ENCODE measurements at places on chromosomes 6 and 20.

GRCh38 chr6:34986845-34987246 is 97.8 kb downstream of the ANKS1A start:
- peak; percentile 38 for DNase-seq

DNA sequence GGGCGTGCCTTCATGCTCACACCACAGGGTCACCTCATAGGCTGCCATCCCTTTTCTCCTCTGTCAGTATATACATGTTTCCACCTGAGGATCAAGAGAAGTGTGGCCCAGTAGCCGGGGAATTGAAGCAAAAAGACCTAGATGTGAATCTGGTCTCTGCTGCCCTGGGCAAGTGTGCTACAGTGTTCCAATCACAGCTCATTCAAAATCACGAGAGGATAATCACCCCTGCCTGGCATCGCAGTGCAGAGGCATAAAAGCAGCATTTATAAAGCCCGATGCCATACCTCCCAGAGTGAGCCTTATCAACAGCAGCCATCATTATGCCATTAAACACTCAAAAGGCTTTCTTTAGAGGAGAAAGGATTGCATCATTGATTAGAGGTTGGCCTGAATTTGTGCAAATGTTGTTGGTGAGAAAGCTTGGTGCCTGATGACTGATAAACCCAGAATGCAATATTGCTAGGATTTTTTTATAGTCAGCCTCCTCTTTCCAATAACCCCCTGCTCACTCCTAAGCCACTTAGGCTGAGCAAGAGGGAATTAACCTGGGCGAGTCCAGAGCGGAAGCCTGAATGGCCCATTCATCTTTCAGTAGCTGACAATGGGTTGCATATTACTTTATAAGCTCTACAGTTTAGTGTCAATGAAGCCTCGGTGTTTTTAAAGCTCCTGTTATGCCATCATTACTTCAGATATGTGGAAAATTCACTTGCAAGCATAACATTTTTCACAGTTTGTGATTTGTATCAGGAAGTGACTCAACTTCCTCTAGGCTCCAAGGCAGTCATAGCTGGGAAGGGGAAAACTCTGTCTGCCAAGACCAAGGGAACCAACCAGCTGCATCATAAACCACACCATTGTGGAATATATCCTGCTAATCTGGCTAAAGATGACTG is 92.5 kb upstream of the NXT1 start:
- DNase-seq: peak; percentile 45

DNA sequence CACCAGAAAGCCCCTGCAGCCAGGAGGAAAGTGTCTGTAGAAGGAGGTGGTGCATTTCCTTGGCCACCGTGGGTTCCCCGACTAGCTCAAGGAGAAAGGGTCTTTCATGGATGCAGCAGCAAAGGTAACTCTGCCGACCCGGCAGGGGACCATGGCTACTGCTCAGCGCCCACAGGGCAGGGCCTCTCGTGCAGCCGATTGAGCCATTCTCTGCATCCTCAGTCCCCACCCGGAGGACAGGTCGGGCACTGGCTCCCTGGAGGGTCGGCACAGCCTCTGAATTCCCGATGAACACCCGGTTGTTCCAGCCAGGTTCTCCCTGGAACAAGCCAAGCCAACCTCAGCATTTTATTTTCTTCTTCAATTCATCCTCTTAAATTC is 24.1 kb upstream of the FOXC1 start:
- DNase-seq: no peak

- no peak for DNase-seq
Measured at GRCh38 chr6:67629258-67629657, 1005.8 kb upstream of the ADGRB3 start.

DNA sequence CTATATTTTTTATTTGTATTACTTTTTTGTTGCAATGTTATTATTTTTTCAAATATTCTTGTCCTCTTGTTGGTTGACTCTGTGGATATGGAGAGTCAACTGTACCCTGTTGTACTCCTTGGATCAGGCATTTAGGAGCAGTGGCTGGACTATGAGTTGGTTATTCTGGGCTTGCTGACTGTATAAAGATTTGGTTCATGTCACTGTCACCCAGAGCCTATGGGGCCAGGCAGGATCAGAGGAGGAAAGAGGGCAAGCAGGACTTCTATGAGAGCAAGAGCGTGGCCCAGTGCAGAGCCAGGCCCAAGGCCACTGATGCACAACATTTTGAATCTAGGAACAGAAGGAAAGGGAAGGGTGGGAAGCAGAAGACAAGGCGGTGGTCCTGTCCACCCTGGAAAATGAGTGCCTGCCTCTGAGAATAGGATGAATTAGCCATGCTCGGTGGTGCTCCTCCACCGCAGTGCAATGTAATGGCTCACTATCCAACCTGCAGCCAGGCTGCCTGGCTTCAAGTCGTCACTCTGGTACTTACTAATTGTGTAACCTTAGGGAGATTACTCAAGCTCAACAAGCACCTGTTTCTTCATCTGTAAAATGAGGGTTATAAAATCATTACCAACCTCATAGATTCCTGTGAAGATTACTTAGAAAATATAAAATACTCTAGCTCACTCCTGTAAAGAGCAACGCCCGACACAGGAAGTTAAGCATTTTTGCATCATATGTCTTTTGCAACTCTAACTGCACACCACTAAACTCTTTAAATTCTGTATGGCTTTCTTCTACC is 192.1 kb downstream of the KCNQ5 start:
- DNase-seq: no peak

GRCh38 chr6:121652223-121652622 is 216.8 kb downstream of the GJA1 start:
- no peak for DNase-seq

DNA sequence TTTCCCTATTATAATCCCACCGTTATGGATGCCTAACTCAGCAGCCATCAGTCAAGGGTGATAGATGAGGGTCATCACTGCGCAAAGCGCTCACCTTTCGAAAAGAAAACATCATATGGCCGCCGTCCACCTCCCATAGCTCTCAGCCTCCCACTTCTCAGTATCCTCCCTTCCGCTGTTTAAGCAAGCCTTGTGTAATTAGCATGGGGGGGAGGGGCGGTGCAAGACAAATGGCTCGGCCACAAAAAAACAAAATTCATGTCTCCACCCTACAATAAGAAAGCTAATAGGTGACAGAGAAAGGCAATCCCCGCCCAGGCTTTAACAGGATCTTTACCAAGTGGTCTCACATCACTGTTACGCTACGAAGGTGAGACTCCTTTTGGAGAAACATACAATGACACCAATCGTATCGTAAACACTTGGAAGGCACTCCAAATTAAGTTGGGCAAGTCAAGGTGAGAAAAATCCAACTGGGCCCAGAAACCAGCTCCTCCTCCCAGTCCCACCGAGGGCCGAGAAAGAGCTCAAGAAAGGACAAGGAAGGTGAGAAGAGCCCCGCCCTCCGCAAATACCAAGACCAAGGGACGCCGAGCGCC is 645 bp downstream of the DDX39B start:
- no peak for DNase-seq

GRCh38 chr6:49284180-49284579 is 178.9 kb downstream of the MMUT start:
- no peak for DNase-seq

DNA sequence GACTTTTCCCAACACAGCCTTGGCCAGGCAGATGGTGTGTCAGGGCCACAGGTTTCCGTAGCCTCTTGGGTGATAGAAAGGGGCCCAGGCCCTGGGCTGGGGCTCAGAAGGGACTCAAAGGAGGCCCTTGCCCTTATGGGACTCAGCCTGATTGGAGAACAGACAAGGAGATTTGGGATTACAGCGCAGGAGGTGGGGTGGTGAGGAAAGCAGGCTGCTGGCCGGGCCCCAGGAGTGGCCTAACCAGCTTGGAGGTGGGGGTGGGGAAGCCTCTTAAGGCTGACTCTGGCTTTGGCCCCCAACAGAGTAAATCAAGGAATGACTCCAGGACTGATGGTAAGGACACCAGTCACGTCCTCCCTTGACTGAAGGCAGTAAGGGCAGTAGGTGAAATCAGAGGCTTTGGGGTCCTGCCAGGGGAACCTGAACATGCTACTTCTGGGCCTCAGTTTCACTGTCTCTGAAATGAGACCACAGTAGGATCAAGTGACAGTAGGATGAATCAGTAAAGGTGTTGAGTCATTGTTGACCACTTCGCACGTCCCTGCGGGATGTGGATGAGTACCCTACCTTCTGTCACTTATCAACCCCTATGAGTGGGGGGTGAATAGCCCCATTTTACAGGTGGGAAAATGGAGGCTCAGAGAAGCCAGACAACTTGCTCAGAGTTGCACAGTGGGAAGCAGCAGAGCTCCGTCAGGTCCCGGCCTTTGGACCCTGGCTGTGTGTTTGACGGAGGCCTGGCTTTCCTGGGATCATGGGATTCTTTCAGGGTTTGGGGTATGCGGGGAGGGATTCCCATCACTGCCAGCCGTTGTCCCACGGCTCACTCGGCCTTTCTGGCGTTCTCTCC is 4.5 kb downstream of the SNAI1 start:
- DNase-seq: no peak

DNA sequence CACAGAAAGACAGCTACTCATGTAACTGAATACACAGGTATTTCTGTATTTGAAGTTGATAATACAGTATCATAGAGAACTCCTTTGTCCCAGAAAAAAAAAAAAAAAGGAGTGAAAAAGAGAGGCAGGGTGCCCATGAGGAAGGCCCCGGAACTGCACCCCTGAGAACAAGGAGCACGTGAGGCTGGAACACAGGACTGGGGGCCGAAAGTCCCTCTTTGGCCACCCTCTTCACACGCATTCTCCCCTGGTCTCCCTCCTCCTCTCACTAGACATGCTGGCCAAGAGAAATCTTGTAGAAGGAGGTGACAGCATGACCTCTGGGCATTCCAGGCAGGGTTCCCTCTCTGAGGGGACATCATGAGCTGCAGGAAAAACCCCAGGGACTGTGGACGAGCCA is 62.7 kb upstream of the TRAF3IP2 start:
- no peak for DNase-seq

DNA sequence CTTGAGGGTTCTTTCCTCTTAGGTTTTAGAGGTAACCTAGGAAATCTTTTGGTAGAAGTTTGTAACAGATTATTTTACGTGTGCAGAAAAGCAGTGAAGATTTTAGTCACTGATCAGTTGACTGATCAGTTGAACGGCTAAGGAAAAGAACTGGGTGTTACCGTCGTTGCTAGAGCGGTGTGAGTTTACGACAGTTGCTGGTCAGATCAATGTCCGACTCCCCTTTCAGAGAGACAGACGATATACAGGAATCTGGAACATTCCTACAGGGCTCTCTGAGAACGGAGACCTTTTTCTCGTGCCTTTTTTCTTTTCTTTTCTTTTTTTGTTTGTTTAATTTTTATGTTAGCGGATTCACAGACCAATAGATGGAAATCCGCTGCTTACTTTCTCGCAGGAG is 132.1 kb upstream of the ZNF184 start:
- DNase-seq: no peak
